ENCODE measurements at places on chromosomes 13 and 19.

DNA sequence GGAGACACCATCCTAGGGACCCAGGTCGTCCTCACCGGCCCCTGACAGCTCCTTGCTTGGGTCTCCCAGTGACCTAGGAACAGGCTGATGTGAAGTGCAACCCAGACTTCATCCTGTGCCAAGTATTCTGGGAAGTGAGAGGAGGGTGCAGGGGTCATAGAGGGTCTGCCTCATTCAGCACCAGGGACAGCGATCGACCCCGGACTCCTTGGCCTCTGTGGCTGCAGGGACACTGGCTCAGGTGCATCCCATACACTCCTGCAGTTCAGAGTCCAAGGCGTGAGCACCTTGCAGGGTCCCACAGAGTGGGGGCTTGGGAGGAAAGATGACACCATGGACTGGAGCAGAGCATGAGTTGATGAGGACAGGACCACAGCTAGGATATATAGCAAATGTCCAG is 10.0 kb upstream of the OR10H2 start:
- DNase-seq, result no peak

DNA sequence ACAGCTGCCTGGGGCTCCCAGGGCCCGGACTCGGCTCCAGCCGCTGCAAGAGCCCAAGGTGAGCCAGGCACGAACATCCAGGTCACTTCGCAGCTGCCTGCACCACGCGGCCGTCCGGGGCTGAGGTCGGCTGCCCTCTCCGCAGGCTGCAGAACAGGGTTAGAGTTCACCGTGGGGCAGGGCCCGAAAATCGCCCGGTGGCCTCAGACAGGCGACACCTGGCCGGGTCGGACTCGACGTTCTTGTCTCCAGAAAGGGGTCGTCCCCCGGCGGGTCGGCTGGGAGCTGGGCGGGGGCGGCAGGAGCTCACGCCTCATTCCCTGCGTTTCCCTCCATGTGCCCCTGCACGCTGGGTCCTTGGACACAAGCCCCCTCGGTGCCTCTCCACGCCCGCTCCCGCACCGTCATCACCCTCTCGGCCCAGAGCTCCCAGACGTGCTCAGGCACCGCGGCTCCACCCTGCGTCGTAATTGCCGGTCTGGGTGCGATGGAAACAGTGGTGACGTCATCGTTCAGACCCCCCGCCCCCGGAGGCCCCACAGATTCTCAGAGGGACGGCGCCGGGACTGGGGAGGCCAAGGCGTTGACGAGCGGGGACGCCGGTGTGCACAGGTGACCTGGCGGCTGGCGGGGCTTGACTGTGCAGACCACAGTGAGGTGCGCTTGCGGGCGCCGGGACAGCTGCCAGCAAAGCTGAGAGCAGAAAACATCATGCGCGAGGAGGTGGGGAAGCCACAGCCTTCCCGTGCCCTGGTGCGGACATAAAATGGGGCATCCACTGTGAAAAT is 4.0 kb upstream of the GRIN3B start:
- DNase-seq, result peak; percentile 45

GRCh38 chr13:20140487-20140886 is 20.4 kb downstream of the GJA3 start:
- no peak for DNase-seq

GRCh38 chr13:95349267-95349666 is 48.0 kb upstream of the ABCC4 start:
- no peak for DNase-seq

GRCh38 chr19:4556597-4557127 is 2.8 kb downstream of the SEMA6B start:
- no peak for DNase-seq

- no peak for DNase-seq
These were observed 157.4 kb upstream of the SOX1 start for GRCh38 chr13:111909501-111909900.

- no peak for DNase-seq
These were observed 308.9 kb upstream of the SLITRK1 start for GRCh38 chr13:84191139-84191538.

DNA sequence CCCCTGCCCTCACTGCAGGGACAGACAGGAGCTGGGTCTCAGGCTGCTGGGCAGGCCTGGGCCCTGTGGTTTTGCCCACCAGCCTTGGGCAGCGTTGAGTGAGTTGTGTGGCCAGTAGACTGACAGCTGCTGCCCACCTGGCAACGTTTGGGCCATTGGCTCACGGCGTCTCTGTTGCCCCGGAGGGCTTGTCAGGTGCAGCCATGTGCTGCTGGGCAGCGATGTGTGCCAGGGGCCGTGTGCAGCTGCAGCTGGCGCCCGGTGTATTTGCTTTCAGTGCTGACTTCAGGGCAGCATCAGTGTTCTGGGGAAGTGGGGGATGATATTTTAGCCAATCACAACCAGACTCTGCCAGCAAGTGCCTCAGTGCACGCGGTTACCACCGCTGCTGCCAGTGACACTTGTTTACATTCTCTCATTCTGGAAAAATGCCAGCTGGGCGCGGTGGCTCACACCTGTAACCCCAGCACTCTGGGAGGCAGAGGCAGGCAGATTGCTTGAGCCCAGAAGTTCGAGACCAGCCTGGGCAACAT is 10.6 kb downstream of the FZR1 start:
- DNase-seq, result no peak

DNA sequence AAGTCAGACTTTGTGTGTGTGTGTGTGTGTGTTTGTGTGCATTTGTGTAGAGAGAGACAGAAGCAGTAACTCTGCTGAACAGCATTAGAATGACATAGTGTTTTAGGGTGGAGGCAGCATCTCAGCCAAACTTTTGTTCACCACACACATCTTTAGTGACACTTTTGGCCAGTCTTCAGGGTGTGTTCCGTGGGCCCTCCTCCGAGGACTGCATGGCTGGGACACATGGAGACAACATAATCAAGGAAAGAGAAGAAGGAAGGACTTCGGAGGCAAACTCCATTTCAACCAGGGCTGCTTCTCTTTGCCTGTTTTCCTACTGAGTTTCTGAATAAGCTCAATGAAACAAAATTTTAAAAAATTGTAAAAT is 205.1 kb downstream of the LHFPL6 start:
- no peak for DNase-seq

DNA sequence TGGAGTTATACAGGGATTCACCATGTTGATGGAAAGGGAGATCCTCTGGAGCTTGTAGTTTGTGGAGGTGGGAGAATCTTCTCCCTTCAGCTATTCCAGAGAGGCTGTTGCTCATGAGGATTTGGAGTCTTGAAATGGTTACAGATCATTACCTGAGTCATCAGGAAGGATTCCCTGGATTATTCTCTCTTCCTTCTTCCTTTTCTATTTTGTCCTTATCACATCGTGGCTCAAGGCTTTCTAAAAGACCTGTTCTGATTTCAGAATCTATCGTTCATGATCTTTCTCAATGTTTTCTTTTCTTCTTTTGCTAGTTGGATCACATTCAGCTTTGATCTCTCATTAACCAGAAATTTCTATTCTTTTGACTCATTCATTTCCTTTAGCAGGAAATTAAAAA is 196.0 kb downstream of the KLF5 start:
- DNase-seq, result no peak

DNA sequence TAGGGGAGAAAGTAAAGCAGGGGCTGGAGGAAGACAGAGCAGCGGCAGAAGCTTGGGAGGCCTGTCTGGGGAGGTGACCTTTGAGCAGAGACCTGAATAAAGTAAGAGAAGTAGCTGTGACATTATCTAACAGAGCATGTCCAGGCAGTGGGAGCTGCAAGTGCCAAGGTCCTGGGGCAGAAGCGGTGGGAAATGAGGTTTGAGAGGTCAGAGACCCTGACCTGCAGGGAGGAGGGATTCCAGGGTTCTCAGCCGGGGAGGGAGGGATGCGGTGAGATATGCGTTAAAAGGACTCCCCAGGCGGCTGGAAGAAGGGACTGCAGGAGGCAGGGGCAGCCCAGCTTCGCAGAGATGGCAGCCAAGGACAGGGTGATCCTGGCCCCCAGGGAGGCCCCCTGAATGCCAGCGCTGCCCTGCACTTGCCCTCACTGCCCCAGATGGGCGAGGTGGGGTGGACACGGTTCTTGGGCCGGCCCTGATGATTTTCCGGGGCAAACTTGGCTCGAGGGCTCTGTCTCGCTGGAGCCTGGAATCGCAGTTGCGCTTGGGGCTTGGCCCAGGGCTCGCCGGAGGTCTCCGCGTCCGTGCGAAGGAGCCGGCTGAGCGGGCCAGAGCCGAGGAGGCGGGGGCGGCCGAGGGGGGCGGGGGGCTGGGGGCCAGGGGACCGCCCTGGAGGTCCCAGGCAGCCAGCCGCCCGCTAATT is 3.2 kb downstream of the CRLF1 start:
- DNase-seq, result no peak

GRCh38 chr19:12453495-12453894 is 12.7 kb upstream of the ZNF443 start:
- no peak for DNase-seq

DNA sequence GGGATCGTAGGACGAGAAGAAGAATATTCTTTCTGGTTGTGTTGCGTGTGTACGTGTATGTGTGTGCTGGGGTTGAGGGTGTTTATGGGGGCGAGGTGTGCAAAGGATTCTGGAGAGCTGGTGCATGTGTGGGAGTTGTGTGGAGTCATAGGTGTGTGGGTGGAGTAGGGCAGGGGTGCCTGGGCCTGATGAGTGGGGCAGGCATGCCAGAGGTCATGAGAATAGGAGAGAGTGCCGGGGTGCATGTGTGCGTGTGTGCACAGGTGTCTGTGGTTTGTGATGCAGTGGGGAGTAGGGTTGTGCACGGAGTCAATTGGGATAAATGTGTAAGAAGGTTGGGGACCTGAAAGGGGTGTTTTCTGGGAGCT is 649 bp downstream of the TMEM91 start:
- DNase-seq, result peak; percentile 69

- DNase-seq, result no peak
These were observed 152.7 kb downstream of the TNFRSF19 start for GRCh38 chr13:23722726-23723453.

DNA sequence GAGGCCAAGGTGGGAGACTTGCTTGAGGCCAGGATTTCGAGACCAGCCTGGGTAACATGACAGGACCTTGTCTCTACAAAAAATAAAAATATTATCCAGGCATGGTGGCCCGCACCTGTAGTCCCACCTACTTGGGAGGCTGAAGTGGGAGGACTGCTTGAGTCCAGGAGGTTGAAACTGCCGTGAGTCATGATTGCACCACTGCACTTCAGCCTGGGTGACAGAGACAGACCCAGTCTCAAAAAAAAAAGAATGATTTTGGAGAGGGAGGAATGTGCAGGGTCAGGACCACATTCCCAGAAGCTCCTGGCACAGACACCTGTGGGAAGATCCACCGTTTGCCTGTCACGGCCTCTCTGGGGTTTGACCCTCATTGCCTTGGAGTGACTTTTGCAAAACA is 9.3 kb upstream of the BAX start:
- DNase-seq, result no peak

DNA sequence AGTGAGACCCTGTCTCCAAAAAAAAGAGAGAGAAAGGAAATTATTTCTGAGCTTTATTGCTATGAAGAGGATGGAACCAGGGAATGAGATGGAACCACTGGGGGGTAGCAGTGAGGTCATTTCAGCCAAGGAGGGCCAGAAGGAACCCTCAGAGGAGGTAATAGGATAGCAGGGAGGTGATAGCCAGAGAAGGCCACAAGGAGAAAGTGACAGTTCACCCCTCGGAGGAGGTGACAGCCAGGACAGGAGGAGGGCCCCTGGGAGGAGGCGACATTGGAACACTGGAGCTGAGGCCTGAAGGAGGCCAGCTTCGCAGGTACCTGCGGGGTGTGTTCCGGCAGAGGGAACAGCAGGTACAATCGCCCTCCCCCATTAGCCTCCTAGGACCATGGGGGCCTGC is 675 bp upstream of the PGPEP1 start:
- no peak for DNase-seq

DNA sequence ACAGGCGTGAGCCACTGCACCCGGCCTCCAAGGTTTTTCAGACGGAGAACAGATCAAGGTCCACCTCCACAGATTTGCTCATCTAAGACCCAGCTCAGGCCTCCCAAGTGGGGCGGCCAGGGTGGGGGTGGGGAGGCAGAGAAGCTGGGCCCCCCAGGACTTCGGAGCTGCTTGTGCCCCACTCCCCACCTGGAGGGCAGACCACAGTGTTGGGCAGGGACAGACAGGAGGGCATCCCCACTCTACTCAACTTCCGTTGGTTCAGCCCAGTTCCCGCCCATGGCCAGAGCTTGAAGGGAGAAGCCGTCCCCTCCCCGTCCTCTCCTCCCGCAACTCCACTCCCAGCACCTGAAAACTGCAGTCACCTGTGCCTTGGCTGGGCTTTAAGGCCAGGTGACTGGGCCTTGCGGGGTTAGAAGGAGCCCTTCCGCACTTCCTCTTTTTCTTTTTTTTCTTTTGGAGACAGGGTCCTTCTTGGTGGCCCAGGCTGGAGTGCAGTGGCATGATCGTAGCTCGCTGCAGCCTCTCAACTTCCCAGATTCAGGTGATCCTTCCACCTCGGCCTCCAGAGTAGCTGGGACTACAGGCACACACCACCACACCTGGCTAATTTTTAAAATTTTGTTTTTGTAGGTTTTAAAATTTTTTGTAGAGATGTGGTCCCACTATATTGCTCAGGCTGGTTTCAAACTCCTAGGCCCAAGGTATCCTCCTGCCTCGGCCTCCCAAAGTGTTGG is 734 bp upstream of the LRRC8E start:
- DNase-seq, result no peak

DNA sequence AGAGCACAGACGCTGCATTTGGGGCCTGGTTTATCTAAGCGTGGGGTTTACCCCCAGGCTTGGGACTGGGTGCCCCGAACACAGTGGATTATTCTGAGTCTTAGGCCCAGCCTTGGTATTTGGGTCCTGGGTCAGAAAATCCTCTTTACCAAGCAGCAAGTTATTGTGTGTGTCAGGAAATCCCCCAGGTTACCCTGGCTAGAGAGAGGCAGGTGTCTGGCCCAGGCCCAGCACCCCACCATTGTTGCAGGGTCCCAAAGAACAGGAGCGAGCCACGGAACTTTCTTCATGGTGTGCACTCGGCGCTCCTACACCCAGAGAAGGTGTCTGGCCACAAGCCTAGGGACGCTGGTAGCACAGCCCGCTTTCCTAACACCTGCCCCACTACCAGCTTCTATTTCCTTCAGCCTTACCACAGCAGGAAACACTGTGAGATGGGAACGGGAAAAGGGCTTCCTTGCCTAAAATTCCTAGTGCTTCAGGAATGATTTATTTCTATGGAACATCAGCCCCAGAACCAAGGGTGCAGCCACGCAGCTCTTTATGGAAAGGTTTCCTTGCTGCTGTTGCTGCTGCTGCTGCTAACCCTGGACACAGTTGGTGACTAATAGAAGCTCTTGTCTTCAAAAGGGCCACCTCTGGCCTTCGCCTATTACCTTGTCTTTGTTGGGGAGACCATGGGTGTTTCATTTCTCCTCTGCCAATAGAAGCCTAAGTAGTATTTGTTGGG is 7.4 kb upstream of the CDX2 start:
- DNase-seq, result no peak
